NCI-H187 (cell line): ENCODE measurements at places on chromosomes 16 and 17.

DNA sequence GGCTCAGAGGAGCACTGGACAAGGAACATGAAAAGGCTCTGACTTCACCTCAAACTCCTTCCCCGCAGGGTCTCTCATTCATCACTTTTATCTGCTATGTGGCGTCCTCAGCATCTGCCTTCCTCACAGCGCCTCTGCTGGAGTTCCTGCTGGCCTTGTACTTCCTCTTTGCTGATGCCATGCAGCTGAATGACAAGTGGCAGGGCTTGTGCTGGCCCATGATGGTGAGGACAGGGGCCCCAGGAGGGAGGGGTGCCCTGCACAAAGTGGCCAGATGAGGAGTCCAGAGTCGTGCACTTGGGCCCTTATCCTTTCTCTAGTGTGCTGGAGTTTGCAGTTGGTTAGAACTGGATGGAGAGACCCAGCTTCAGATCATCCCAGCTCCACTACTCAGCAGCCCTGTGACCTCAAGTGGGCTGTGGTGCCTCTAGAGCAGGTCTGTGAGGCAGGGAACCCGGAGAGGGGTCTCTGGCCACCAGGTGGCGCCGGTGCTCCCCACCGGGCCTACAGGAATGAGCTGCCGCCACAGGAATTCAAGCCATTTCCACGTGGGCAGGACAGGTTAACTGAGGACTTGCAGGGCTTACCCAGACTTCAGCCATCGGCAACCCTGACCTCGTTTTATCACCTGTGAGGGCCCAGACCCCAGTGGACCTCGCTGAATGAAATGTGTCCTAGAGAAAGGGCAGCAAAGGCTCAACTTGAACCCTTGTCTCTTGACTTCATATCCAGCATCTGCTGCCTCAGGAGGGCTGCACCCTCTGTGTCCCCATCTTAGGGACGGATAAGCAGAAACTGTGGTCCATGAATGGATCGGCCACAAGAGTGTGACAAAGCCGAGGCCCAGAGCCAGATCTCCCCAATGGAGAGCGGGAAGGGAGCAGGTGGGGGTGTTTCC, 4.0 kb downstream of the CMTM3 start:
- DNase-seq = peak; percentile 24

GRCh38 chr17:79826204-79826680, 13.0 kb downstream of the CBX4 start:
- no peak for DNase-seq

DNA sequence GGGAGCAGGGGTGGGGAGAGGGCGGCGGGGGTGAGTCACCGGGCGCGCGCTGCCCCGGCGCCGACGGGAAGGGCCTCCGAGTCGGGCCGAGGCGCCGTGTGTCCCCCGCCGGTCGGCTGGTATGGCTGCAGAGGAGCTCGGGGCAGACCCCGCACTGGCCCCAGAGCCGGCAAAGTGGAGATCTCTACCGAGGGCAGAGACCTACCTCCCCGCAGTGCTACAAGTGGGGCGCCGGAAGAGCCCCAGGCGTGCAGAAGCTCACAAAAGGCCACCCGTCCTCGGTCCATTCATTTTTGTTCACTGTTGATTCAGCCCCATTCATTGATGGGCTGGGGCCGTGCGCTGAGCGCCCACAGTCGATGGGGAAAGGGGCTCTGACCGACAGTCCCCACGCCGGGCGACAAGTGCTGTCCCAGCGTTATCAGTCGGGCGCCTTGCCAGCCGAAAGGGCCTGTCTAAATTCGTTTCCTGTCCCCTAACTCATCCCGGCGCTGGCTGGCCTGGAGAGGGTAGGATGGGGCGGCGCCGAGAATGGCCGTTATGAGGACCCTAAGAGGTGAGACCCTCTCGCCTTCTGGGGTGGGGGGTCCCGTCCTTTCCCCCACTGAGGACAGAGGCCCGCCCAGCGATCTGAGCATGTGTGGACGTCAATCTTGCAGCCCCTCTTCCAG, 709 bp upstream of the ENO3 start:
- DNase-seq = no peak

GRCh38 chr16:57071831-57072582, 20.4 kb upstream of the CPNE2 start:
- DNase-seq = no peak

- no peak for DNase-seq
Measured at GRCh38 chr16:16045879-16046278, 96.5 kb downstream of the ABCC1 start.

- no peak for DNase-seq
Measured at GRCh38 chr17:79146562-79146961, 71.9 kb downstream of the ENGASE start.

- no peak for DNase-seq
Measured at GRCh38 chr17:36879624-36880131, 57.6 kb upstream of the LHX1 start.

DNA sequence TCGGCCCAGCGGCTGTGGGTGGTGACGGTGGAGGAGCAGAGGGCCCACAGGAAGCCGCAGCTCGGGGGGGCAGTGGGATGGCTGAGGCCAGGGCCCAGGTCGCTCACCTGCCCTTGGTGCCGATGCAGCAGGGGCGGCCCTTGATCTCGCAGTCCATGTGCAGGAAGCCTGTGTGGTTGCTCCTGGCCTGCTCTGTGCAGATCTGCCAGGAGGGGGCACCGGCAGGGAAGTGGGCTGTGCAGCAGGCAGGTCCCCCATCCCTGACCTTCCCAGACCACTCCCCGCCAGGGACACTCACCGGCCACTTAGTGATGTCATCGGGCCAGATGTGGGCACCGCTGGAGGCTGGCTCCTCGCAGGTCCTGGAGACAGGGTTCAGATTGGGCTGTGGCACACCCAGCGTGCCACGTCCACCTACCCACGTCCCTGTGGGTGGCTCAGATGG, 6.2 kb downstream of the AANAT start:
- DNase-seq = no peak

DNA sequence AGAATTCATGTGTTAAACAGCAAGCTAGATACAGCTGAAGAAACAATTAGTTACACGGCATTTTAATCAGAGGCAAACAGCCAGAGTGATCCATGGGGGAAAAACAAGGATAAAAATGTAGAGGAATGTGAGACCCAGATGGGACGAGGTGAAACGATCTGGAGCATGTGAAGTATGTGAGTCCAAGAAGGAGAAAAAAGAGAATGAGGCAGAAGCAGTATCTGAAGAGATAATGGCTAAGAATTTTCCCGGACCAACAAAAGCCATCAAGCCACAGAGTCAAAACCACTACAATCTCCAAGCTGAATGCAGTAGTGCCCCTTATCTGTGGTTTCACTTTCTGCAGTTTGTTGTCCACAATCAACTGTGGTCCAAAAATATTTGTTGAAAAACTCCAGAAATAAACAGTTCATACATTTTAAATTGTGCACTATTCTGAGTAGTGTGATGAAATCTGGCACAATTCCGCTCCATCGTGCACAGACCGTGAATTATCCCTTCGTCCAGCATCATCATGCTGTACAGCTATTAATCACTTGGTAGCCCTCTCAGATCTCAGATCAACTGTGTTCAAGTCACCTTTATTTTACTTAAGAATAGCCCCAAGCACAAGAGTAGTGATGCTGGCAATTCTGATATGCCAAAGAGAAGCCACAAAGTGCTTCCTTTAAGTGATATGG, 18.8 kb downstream of the MYH10 start:
- DNase-seq = no peak

DNA sequence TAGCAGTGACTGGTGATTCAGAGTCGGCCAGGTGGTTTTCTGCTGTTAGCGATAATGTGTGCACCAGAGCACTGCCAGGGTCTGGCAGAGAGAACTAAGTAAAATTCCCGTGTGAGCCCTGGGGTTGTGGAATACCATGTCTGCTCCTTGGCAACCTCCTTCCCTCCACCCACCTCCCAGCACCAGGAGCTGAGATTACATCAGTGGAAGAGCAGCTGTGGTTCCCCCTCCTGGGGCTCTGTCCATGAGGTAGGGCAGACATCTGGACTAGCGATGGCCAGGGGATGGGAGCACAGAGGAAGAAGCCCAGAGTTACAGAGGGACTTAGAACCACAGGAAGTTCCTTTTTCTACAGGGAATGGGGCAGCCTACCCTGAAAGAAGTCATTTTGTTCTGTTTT, 15.8 kb downstream of the CLEC10A start:
- DNase-seq = no peak

- DNase-seq = no peak
Measured at GRCh38 chr17:14489986-14490385, 189.1 kb downstream of the HS3ST3B1 start.

DNA sequence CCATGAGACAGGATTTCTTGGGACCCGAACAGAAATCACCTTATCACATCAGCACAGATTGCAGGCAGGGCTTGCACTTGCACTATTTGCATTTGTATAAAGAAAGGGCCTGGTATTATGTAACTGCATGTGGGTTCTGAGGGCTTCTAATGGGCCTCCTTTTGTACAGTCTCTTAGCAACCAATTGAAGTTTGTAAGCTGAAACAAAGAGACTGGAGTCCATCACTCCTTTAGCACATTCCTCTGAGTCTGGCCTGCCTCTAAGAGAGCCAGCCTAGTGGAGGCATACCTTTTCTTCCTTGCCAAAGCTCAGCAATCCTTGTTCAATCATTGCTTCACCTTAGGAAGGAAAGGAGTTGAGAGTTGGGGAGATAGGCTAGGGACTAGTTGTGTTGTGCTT, 387.1 kb downstream of the XYLT1 start:
- peak; percentile 13 for DNase-seq

- DNase-seq = no peak
Measured at GRCh38 chr17:65850486-65850885, 289.0 kb upstream of the AXIN2 start.

DNA sequence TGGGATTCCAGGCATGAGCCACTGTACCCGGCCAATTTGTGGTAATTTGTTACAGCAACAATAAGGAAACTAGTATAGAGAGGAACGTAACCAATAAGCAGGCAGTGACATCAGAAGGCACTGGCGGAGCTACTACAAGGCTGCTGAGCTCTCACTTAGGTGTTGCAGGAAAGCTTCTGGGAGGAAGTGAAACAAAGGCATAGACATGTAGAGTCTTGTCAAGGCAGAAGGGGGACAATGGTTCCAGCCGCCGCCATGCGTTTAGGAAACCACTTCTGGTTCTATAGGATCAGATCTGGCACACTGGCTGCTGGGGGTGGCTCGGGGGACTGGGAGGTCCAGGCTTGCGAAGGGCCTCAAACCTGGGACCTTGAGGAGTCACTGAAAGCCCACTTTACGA, 9.4 kb upstream of the CPSF4L start:
- DNase-seq = no peak

- DNase-seq = no peak
Measured at GRCh38 chr17:1653735-1654134, 4.1 kb upstream of the RILP start.

DNA sequence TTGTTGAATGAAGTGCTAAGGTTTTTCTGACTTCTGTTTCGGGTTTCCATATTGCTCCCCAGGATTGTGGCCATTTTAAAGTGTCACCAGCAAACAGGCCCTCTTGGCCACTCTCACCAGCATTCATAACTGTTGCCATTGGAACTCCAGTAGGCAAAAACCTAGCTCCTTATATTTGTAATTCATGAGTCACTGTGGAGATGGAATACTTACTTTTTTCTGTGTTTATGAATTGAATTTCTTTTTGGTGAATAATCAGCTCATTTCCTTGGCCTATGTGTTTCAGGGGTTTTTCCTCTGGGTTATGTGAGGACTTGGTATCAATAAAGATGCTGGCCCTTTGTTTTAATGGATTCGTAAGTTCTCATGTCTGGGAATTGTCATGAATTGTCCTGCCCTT, 255.1 kb downstream of the SNX29 start:
- no peak for DNase-seq

- no peak for DNase-seq
Measured at GRCh38 chr17:37430051-37430627, 23.5 kb downstream of the TADA2A start.

DNA sequence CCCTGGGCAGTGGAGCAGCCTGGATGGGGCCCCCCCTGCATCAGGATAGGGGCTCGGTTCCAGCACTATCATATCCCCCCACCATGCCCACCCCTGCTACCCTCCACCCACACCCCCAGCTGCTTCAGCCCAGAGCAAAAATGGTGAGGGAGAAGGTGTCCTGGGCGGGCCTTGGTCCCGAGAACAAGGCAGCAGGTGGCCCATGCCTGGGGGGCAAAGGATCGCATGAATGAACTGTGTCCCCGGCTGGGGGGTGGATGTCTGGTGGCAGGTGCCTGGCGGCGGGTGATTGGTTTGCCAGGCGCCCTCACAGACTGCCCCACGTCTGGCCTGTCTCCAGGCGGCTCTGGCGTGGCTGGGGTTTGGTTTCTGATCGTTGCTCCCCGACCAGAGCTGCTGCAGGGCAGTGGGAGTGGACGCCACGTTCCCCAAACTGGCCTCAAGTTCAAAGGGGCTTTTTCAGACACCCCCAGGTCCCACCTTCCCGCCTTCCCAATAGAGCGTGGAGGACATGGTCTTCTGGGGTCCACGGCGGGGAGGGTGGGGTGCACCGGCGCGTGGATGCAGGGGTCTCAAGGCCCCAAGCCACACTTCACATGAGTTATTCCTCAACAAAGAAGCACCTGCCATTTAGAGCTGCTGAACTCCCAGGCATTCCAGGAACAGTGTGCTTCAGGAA, 12.6 kb downstream of the UTS2R start:
- no peak for DNase-seq

GRCh38 chr16:84819644-84820304, at the start of gene CRISPLD2:
Gene CRISPLD2 (plus strand): TSS chr16:84819985. CDS start chr16:84838496, 18,511 bp downstream.
- no peak for DNase-seq

DNA sequence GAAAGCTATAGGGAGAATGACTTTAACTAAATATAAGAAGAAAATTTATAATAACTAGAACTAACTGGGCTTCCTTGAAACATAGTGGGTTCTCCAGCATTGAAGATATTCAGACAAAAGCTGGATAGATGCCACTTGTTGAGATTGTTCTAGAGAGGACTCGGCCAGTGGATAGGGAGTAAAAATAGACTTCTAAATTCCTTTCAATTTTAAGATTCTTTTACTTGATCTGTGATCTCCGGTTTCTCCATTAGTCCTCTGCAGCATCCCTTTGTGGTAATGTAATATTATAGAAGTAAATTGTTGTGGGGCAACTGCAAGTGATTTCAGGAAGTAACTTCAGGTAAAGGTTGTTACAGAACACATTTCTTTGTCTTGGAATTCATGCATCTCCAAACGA, 10.3 kb upstream of the RARA start:
- DNase-seq = no peak

- DNase-seq = no peak
Measured at GRCh38 chr16:58537124-58537906, 22.0 kb downstream of the SETD6 start.

GRCh38 chr17:34423978-34424813, 61.2 kb upstream of the CCL1 start:
- no peak for DNase-seq

- DNase-seq = no peak
Measured at GRCh38 chr16:22325598-22326368, 28.6 kb downstream of the POLR3E start.

DNA sequence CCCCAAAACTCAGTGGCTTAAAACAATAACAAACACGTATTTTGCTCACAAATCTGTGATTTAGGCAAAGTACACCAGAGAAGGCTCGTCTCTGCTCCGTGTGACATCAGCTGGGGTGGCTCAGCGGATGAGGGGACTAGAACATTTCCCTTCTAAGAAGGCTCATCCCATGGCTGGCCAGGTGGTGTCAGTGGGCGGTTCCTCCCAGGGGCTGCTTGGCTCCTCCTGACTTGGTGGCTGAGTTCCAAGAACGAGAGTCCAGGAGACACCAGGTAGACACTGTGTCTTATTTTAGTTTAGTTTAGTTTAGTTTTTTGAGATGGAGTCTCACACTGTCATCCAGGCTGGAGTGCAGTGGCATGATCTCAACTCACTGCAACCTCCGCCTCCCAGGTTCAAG, 5.6 kb upstream of the CHMP6 start:
- no peak for DNase-seq
